ENCODE measurements at places on chromosomes 2 and 18.

DNA sequence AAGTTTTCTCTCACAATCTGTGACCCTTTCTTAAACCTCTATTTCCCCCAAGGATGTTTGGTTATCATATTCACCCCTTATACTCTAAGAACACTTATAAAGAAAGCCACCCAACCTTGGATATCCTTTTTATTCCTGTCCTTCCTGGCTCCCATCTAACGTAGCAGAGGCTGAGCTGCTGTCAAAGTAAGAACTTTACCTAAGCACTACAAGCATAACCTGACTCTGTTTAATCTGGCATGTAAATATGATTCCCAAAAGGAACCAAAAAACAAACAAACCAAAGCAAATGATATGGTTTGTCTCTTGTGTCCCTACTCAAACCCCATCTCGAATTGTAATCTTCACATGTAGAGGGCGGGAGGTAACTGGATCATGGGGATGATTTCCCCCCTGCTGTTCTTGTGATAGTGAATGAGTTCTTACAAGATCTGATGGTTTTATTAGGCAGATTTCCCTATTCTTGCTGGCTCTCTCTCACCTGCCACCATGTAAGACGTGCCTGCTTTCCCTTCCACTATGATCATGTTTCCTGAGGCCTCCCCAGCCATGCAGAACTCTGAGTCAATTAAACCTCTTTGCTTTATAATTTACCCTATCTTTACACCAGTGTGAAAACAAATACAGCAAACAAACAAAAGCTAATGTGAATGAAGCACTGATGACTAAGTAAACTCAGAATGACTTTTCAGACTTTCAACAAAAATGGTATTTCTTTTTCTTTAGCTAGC, 72.7 kb upstream of the SPOPL start:
- no peak for DNase-seq
- H3K4me1 ChIP-seq = no peaks in the 10 kb centered on the region
- H3K27me3 ChIP-seq = no peaks in the 10 kb centered on the region
- H3K4me3 ChIP-seq = no peak overlapping the region
- no peak overlapping the region for H3K27ac ChIP-seq

- DNase-seq = peak; percentile 53
- no peaks in the 10 kb centered on the region for H3K4me1 ChIP-seq
- H3K4me3 ChIP-seq = no peak overlapping the region
- no peaks in the 10 kb centered on the region for H3K36me3 ChIP-seq
- H3K27ac ChIP-seq = no peak overlapping the region
Observed at GRCh38 chr2:72024451-72025175, 123.0 kb downstream of the CYP26B1 start.

DNA sequence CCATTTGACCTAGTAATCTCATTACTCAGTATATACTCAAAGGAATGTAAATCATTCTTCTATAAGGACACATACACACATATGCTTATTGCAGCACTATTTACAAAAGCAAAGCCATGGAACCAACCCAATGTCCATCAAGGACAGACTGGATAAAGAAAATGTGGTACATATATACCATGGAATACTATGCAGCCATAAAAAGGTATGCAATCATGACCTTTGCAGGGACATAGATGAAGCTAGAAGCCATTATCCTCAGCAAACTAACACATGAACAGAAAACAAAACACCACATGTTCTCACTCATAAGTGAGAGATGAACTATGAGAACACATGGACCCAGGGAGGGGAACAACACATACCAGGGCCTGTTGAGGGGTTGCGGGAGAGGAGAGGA, 214.5 kb downstream of the NBAS start:
- no peak overlapping the region for H3K27ac ChIP-seq
- H3K27me3 ChIP-seq = no peaks in the 10 kb centered on the region
- H3K36me3 ChIP-seq = peaks cover 7% of the 10 kb centered on the region
- H3K4me3 ChIP-seq = no peak overlapping the region
- DNase-seq = no peak

DNA sequence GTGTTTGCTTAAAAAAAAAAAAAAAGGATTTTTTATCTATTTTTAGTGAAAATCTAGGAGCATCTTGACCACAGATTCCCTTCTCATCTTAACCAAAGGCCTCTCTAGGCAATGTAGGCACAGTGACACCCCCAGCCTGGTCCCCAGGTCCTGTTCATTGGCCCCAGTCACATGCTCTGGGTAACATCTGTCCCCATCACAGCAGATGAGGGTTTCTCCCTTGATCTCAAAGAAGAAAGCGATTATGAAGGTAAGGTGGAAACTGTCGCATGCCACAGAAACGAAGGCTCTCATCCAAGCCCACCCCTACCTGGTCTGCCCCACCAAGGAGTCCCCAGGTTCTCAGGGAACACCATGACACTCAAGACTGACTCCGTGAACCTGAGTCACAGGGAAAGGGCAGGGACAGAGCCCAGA, 4.7 kb downstream of the HS6ST1 start:
- H3K4me1 ChIP-seq = peaks cover 26% of the 10 kb centered on the region
- DNase-seq = peak; percentile 5
- H3K36me3 ChIP-seq = no peaks in the 10 kb centered on the region
- H3K4me3 ChIP-seq = no peak overlapping the region
- no peak overlapping the region for H3K27ac ChIP-seq

- DNase-seq = no peak
- H3K27ac ChIP-seq = no peak overlapping the region
- no peaks in the 10 kb centered on the region for H3K4me1 ChIP-seq
Observed at GRCh38 chr2:32788114-32788513, 158.6 kb upstream of the LTBP1 start.

- no peak overlapping the region for H3K27ac ChIP-seq
- H3K4me3 ChIP-seq = no peak overlapping the region
- no peaks in the 10 kb centered on the region for H3K27me3 ChIP-seq
- no peaks in the 10 kb centered on the region for H3K4me1 ChIP-seq
Observed at GRCh38 chr2:6526093-6526824, 339.4 kb downstream of the CMPK2 start.

DNA sequence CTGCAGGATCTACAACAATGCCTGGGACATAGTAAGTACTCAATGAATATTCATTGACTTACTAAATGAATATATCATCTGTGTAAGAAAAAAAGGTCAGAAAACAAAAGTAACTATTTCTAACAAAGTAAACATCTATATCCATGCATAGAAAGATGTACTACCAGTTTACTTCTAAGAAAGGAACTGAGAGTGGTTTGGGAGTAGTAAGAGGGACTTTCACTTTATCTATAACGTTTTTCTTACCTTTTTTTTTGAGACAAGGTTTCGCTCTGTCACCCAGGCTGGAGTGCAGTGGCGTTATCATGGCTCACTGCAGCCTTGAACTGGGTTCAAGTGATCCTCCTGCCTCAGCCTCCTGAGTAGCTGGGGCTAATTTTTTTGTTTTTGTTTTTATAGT, 25.7 kb downstream of the DHX57 start:
- H3K4me1 ChIP-seq = no peaks in the 10 kb centered on the region
- no peaks in the 10 kb centered on the region for H3K27me3 ChIP-seq
- no peak overlapping the region for H3K4me3 ChIP-seq
- DNase-seq = no peak

DNA sequence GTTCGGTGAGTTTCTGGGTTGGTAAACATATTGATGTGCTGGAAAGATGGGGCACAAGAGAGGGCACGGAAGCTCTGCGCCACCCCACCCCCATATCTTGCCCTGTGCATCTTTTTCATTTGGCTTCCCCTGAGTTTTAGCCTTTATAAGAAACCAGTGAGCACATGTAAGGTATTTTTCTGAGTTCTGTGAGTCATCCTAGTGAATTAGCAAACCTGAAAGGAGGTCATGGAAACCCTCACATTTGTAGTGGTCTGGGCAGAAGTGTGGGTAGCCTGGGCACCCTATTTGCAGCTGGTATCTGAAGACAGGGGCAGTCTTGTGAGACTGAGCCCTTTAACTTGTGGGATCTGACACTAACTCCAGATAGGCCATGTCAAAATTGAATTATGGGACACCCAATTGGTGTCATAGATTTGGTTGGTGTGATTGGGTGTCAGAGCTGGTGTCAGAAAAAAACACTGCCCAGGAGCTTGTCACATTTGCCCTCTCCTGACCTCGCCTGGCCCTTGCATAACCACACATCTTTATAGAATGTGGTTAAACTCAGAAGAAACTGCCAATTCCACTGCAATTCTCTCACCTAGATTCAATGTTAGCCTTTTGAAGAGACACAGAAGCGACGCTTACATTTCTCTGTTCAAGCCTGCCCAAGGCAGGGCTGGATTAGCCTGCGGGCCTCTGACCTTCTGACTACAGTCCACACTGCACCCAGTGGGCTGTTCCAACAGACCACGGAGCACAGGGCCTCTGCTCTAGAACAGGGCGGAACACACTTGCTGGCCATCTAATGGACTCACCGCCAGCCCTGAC, 12.0 kb upstream of the GALM start:
- no peak overlapping the region for H3K27ac ChIP-seq
- no peak for DNase-seq

DNA sequence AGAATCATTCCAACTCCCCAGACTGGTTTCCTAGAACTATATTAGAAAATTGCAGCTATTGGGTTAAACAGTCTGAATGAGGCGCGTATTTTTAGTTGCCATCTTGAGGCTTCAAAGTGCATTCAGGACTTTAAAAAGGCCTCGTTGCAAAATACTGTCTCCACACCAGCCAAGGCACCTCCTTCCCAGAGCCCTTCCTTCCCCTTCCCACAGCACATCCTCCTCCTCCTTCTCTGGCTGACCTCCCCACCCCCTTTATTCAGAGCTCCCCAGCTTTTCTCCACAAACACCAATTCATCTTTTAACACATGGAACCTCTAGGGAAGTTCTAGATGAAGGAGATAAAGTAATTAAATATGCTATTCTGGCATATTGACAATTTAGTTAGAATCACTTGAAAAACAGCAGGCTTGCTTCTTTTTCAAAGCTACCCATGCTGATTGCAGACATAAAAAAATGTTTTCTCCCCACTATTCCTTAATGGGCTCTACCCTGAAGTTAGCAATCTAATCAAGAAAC, 90.3 kb downstream of the RTP5 start:
- H3K4me1 ChIP-seq = no peaks in the 10 kb centered on the region
- H3K27ac ChIP-seq = no peak overlapping the region
- H3K27me3 ChIP-seq = no peaks in the 10 kb centered on the region
- DNase-seq = no peak
- H3K36me3 ChIP-seq = no peaks in the 10 kb centered on the region
- no peak overlapping the region for H3K4me3 ChIP-seq
